Kidney (tissue), 22 donors: ENCODE measurements at places on chromosomes 5 and 9. TPM values are rescaled to one million over a fixed set of nuclear protein-coding genes. Genes with fewer than 3 reads are reported as not detected.

DNA sequence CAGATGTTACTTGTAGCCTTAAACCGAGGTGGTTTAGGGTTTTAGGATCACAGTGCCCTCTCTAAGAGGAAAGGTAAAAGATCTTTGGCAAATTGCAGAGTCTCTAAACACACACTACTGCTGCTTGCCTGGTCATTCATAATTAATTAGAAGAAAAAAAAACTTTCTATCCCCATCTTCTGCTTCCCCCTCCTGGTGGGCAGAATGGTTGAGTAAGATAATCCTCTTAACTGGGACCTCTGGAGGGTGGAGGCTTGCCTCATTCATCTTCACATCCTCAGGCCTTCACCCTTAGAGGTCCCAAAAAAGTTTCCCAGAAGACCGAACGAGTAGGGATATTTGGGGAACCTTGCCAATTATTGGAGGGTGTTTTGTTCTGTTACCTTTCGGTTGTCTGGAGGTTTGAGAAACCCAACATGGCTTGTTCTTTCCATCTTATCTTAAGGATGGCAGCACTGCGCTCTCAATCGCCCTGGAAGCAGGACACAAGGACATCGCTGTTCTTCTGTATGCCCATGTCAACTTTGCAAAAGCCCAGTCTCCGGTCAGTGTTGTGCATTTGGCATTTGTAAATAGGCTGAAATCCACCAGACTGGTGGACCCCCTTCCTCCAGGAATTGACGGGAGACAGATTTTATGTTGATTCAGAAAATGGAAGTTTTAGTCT, 97.3 kb upstream of the DMRT1 start:
- no peaks in the 10 kb centered on the region for H3K27me3 ChIP-seq
- no peak for DNase-seq
- no peak overlapping the region for H3K4me3 ChIP-seq
- H3K36me3 ChIP-seq = peaks cover 2% of the 10 kb centered on the region

DNA sequence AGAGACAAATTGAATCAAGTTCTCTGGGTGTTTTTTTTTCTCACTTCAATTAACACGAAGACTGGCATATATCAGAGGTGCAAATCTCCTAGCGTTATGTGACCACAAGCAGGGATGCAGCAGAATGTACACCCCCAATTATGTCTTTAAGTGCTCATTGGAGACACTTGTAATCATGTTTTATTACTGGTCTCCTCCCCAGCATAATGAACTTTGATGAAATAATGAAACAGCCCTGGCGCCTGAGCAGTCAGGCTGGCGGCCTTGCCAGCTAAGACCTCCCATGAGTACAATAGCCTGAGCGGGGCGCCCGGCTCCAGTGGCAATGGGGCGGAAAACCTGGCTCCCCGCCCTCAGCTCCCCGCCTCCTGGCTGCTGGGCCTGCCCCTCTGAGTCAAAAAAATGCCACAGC, 209.4 kb upstream of the MSX2 start:
- H3K36me3 ChIP-seq = no peaks in the 10 kb centered on the region
- H3K27me3 ChIP-seq = no peaks in the 10 kb centered on the region

DNA sequence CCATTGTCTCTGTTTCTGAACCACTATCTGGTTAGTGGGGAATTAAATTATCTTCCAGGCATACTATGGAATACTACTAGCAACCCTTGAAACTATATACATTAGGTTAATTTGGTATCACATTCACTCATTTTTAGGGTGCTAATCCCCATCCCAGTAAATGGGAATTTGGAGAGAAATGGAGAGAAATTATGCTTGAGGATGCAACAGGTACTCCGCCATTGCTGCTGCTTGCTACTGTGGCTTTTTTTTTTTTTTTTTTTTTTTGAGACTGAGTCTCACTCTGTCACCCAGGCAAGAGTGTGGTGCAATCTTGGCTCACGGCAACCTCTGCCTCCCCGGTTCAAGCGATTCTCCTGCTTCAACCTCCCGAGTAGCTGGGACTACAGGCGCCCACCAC, 66.1 kb downstream of the AK8 start:
- H3K27me3 ChIP-seq = no peaks in the 10 kb centered on the region
- no peak for DNase-seq
- H3K4me1 ChIP-seq = no peaks in the 10 kb centered on the region

- no peaks in the 10 kb centered on the region for H3K27me3 ChIP-seq
- H3K27ac ChIP-seq = no peak overlapping the region
- H3K4me3 ChIP-seq = no peak overlapping the region
- H3K4me1 ChIP-seq = no peaks in the 10 kb centered on the region
- H3K36me3 ChIP-seq = no peaks in the 10 kb centered on the region
- DNase-seq = no peak
These were observed 83.5 kb downstream of the ARHGAP26 start for GRCh38 chr5:142853682-142854081.

GRCh38 chr9:130198501-130199179, 26.4 kb downstream of the NCS1 start:
- no peaks in the 10 kb centered on the region for H3K4me1 ChIP-seq
- peak overlapping the region; percentile 83 for H3K27ac ChIP-seq
- H3K36me3 ChIP-seq = no peaks in the 10 kb centered on the region
- H3K27me3 ChIP-seq = no peaks in the 10 kb centered on the region

- no peak for DNase-seq
- no peak overlapping the region for H3K4me3 ChIP-seq
- no peaks in the 10 kb centered on the region for H3K36me3 ChIP-seq
- H3K27ac ChIP-seq = no peak overlapping the region
- no peaks in the 10 kb centered on the region for H3K27me3 ChIP-seq
These were observed 140.4 kb upstream of the SPDL1 start for GRCh38 chr5:169442913-169443784.

DNA sequence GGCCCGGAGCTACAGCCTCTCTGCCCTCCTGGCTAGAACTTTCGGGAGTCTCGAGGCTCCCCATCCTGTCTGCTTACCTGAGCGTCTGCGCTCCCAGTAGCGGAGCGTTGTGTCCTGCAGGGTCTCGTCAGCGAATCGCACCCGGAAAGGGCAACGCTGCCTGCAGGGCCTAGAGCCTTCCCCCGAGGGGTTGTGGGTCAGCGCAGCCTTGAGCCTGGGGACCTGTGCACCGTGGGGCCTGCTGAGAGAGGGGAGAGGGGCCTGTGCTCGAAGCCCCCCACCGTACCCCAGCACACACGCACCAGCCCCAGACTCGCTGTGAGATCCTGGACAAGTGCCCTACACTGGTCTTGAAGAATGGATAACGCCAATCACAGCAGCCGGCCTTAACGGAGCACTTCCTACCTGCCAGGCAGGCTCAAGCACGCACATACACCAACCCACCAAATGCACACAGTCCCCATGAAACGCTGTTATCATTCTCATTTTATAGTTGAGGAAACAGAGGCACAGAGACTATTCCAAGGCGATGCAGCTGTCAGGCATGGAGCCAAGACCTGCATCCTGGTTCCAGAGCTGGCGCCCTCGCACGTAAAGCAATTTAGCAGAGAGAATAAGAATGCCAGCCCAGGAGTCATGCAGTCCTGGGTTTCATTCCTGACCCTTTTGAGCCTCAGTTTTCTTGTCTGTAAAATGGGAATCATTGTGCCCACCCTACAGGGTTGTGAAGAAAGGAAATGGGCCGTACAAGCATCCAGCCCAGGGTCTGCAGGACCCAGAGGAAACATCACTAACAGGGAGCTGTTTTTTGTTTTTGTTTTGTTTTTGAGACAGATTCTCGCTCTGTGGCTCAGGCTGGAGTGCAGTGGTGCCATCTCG, 5.3 kb downstream of the C9orf50 start:
- H3K27ac ChIP-seq = no peak overlapping the region
- DNase-seq = peak; percentile 45
- peaks cover 6% of the 10 kb centered on the region for H3K4me1 ChIP-seq
- H3K4me3 ChIP-seq = no peak overlapping the region

DNA sequence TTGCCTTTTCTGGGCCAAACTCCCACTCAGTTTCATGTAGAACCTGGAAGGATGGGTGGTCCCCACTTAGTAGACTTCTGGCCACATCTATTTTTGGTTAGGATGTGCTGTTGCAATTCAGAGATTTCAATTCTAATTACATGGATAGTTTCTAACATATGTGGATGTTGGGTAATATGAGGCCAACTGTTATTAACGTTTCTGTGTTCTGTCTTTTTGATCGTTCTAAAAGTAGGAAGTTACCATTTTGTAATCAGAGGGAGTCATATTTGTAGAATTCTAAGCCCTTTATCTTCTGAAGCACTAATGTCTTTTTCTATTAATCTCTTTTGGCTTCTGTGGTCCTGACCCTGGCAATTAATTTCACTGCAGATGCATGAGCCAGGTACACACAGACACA, 141.6 kb upstream of the SPEF2 start:
- no peaks in the 10 kb centered on the region for H3K4me1 ChIP-seq
- H3K36me3 ChIP-seq = no peaks in the 10 kb centered on the region
- H3K27me3 ChIP-seq = no peaks in the 10 kb centered on the region
- H3K4me3 ChIP-seq = no peak overlapping the region
- no peak for DNase-seq
- no peak overlapping the region for H3K27ac ChIP-seq

- DNase-seq = no peak
- no peak overlapping the region for H3K4me3 ChIP-seq
- H3K27me3 ChIP-seq = no peaks in the 10 kb centered on the region
These were observed 56.3 kb upstream of the ELL2 start for GRCh38 chr5:96017951-96018350.

- no peak overlapping the region for H3K27ac ChIP-seq
- H3K4me1 ChIP-seq = no peaks in the 10 kb centered on the region
- no peaks in the 10 kb centered on the region for H3K36me3 ChIP-seq
- no peaks in the 10 kb centered on the region for H3K27me3 ChIP-seq
These were observed 251.2 kb downstream of the NFIB start for GRCh38 chr9:14062586-14063221.

- H3K36me3 ChIP-seq = no peaks in the 10 kb centered on the region
- H3K27ac ChIP-seq = no peak overlapping the region
- no peaks in the 10 kb centered on the region for H3K27me3 ChIP-seq
These were observed 1403.5 kb upstream of the CDH18 start for GRCh38 chr5:21391506-21391905.

- no peaks in the 10 kb centered on the region for H3K36me3 ChIP-seq
- H3K4me3 ChIP-seq = no peak overlapping the region
- H3K27ac ChIP-seq = no peak overlapping the region
- no peaks in the 10 kb centered on the region for H3K27me3 ChIP-seq
These were observed 409.0 kb downstream of the SPOCK1 start for GRCh38 chr5:137090151-137090550.

GRCh38 chr9:102456562-102456961, 538.6 kb upstream of the CYLC2 start:
- no peak for DNase-seq
- H3K36me3 ChIP-seq = no peaks in the 10 kb centered on the region
- H3K4me3 ChIP-seq = no peak overlapping the region
- H3K27ac ChIP-seq = no peak overlapping the region
- no peaks in the 10 kb centered on the region for H3K4me1 ChIP-seq

- no peaks in the 10 kb centered on the region for H3K36me3 ChIP-seq
- no peaks in the 10 kb centered on the region for H3K27me3 ChIP-seq
- H3K4me1 ChIP-seq = no peaks in the 10 kb centered on the region
- no peak overlapping the region for H3K4me3 ChIP-seq
- H3K27ac ChIP-seq = no peak overlapping the region
These were observed 74.0 kb downstream of the CHSY3 start for GRCh38 chr5:129978270-129978669.

DNA sequence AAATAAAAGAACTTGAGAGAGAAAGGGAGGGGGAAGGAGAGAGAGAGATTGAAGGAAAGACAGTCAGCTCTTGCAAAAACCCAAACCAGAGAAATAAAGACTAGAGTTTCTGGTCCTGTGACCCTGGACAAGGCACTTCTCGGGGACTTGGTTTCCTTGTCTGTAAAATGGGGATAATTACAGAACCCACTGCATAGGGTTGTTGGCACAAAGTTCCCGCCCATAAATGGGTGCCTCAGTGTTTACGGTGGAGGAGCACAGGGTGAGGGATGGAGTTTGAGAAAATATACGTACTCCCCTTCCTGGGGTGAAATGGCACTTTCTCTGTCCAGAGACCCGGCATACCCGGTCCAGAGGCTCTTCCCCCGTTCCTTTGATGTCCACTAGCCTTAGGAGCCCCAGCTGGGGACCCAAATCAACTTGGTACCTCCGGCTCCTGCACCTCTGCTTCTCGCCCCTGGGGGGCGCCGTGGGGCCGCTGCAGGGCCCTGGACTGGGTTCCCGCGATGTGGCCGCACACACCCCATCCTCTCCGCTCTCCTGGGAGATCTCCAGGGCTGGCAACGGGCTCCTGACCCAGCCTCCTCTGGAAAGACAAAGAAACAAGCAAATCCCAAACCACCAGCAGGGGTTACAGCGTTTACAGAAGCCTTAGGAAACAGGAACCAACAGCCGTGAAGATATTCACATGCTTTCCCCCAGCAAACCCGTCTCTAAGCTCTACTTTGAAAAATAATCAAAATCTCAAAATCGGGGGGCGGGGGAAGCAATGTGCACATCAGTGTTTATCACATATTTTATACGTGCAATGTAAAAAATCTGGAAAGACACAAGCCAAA, 26.3 kb downstream of the PTGES start:
- peak; percentile 69 for DNase-seq
- no peaks in the 10 kb centered on the region for H3K36me3 ChIP-seq
- H3K4me3 ChIP-seq = no peak overlapping the region
- H3K27ac ChIP-seq = no peak overlapping the region
- no peaks in the 10 kb centered on the region for H3K4me1 ChIP-seq
- no peaks in the 10 kb centered on the region for H3K27me3 ChIP-seq

DNA sequence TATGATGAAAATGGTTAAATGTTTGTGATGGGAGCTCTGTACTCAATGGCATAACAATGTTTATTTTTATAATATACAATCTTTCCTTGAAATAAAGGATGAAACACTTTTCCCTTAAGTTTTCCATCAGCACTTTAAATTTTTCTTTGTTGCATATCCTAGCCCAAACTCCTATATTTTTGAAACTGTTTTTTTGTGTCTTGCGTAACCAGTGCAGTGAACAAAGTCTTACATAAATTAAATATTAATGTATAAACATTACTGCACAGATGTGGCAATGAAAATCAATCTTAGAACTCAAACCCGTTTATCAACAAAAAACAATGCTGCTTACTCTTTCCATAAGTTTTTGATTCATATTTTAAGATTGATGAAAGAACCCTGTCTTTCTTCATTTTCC, 34.1 kb upstream of the IL31RA start:
- DNase-seq = no peak
- H3K27me3 ChIP-seq = no peaks in the 10 kb centered on the region
- H3K4me3 ChIP-seq = no peak overlapping the region
- no peaks in the 10 kb centered on the region for H3K36me3 ChIP-seq

- H3K4me3 ChIP-seq = no peak overlapping the region
- H3K27me3 ChIP-seq = no peaks in the 10 kb centered on the region
- no peak overlapping the region for H3K27ac ChIP-seq
- no peaks in the 10 kb centered on the region for H3K4me1 ChIP-seq
These were observed 34.6 kb downstream of the SKIC3 start for GRCh38 chr5:95520206-95520605.

- peaks cover 5% of the 10 kb centered on the region for H3K4me1 ChIP-seq
- no peaks in the 10 kb centered on the region for H3K36me3 ChIP-seq
- no peak overlapping the region for H3K27ac ChIP-seq
- H3K4me3 ChIP-seq = no peak overlapping the region
- no peak for DNase-seq
These were observed 44.6 kb downstream of the MVB12B start for GRCh38 chr9:126371007-126371870.

- H3K27ac ChIP-seq = no peak overlapping the region
- no peak overlapping the region for H3K4me3 ChIP-seq
- no peaks in the 10 kb centered on the region for H3K4me1 ChIP-seq
- no peaks in the 10 kb centered on the region for H3K27me3 ChIP-seq
These were observed 1921.6 kb upstream of the WWC1 start for GRCh38 chr5:166369807-166370206.

- H3K27me3 ChIP-seq = no peaks in the 10 kb centered on the region
- H3K4me1 ChIP-seq = peaks cover 6% of the 10 kb centered on the region
- H3K36me3 ChIP-seq = no peaks in the 10 kb centered on the region
- DNase-seq = peak; percentile 74
- no peak overlapping the region for H3K27ac ChIP-seq
These were observed 1055.5 kb upstream of the DMAC1 start for GRCh38 chr9:8855046-8855445.

The MEF2C gene
- 75.4 TPM for total RNA-seq

The PRRX2 gene
- total RNA-seq = 1.8 TPM

The TRAF1 gene
- total RNA-seq = 10.9 TPM

The F12 gene
- total RNA-seq = 4.2 TPM

The HAVCR1 gene
- total RNA-seq = 114 TPM

The JAKMIP2 gene
- 0.38 TPM for total RNA-seq
